ENCODE measurements at places on chromosomes 1 and 21. TPM values are rescaled to one million over a fixed set of nuclear protein-coding genes. Genes with fewer than 3 reads are reported as not detected.
A peak's percentile ranks its signal among the peaks of the same experiment; 100 is the strongest.

GRCh38 chr1:160070243-160071163, 543 bp upstream of the KCNJ10 start:
- DNase-seq = peak; percentile 59

- peak; percentile 93 for DNase-seq
Measured at GRCh38 chr21:43884012-43884860, 19.2 kb downstream of the AGPAT3 start.

DNA sequence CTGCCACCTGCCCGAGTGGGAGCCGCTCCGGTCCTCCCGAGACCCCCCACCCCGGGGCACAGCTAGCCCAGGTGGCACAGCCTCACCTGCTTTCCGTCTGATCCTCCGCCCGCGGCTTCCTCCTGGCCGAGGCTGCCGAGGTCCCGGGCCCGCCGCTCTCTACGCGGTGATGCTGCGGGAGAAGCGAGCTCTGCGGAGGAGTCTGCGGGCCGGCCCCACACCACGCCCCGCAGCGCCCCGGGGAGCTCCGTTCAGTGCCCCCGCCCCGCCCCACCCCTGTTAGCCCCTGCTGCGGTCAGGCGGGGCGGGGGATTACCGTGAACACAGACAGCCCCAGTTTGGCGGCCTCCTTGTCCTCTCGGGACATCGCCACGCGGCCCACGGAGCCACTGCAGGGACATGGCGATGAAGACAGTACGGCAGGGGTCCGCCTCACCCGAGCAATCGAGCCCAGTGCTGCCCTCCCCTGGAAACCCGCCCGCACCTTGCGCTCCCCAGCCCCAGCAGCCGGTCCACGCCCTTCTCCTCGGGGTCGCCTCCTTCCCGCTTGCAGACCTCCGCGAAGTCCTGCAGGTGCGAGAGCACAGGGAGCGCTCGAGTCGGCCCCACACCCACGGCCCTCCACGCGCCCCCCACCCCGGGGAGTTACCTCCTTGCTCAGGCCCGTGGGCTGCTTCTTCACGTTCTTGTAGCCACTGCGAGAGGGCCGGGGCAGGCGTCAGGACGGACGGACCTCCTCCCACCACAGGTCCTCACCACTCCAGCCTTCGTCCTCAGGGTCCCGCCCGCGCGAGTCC, 933 bp downstream of the C1orf35 start:
- DNase-seq = peak; percentile 65

GRCh38 chr1:52706941-52707926, 9.1 kb upstream of the COA7 start:
- DNase-seq = peak; percentile 64

DNA sequence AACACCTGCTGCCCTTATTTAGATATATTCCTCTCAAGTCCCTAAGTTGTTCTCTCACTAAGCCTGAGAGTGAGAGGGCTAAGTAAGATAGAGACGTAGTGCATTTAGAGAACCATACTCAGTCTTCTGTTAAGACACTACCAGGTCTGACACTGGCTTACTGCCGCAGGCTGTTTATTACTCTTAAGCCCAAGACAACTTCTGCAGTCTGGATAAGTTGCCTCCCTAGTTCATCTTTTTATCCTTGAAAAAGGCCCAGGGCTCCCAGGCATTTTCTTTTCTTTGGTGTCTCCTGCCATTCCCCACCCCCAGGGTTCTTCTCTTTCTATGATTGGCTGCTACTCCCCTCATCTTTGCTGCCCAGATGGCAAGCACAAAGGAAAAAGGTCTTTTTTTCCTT, 38.7 kb downstream of the CACHD1 start:
- no peak for DNase-seq

ACOT11 gene
- 4.1 TPM for total RNA-seq

SH3D21 gene
- 16.4 TPM for total RNA-seq

USP25 gene
- total RNA-seq = 28.3 TPM

LYST gene
- 4.8 TPM for total RNA-seq

Measured in PC-3 (cell line).